ENCODE measurements at places on chromosomes 2 and 18.

DNA sequence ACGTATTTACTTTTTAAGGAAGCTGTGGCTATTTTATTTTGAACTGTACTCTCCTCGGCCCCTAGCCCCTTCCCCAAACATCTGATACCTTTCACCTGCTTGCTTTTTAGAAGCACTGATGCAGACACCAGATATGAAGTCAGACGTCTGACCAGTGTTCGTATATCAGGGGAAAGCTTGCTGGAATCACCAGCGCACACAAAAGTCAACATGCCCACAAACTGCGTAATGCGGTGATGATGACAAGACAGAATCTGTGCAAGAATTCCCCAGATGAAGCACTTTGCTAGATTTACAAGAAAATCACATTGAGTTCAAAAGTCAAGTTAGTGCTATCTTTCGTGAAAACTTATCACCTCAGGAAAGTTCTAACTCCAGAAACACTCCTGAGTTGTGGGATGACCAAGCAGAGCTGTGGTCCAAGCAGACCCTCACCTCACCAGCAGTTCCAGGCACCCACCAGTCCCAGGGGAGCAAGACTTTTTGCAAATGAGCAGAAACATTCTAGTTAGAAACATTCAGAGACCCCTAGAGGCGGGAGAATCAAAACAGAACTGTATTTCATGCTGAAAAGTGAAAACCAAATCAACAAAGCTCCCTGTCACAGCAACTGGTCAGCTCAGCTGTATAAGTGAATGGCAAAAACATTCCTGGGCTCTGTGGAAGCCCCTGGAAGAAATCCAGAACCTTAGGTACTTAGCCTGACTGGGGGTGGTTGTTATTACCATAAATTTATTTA, 55.7 kb downstream of the INO80C start:
- no peak for DNase-seq

- no peak for DNase-seq
These were observed 10.4 kb upstream of the DNAH7 start for GRCh38 chr2:196079052-196079451.

DNA sequence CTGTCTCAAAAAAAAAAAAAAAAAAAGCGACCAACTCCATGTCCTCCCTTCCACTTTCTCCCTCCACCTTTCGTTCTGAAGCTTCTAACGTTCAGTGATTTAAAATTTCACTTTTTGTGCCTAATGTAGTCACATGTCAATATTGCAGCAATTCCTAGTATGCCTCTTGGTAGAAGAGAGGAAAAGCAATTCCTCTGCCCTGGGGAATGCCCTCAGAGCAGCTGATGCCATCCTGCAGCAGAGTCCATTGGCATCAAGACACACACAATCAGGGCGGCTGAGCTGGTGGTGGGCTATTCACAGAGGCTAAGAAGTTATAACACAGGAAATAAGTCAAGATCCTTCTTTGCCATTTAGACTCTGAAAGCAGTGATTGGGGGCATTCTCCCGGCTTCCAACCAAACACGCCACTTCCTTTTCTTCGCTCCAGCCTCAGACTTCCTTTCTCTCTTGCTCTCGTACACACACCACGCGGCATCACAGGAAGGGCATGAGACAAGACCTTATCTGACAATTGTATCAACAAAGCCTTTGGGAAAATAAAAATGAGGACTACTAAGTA, 71.9 kb downstream of the MOGAT1 start:
- DNase-seq, result no peak

DNA sequence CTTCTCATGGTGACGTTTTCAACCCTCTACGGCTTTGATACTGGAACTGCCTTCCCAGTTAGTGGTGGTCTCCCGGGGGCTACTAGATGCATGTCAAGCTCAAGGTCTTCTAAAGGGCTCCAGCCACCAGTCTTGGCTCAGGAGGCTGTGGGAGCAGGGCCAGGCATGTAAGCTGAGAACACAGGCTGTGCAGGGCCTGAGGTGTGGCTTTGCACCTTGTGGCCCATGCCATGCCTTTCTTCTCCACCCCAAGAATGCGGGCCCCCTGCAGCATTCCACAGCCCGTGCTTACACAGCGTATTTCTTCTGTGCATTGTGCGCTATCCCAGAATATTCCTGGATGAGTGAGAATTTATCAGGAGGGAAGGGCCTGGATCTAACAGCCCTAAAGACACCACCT, 144.9 kb downstream of the SEPTIN10 start:
- DNase-seq, result no peak

DNA sequence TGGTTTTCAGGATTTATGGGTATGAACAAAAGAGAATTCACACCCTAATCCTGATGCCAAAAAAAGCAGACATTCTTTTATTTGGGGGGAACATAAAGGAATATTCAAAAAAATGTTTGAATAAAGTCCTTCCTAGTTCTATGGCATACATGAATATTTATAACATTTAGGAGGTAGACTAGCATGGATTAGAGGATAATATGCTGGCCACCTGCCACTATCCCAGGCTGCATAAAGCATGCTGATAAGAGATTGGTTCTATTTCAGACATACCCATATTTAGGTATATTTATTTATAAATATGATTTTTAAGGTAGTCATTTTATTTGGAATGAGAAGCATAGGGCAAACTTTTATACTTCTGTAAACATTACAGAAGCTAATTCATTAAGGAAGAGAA, 34.9 kb upstream of the MAP3K20 start:
- no peak for DNase-seq

GRCh38 chr2:168181825-168182224, 65.6 kb downstream of the STK39 start:
- no peak for DNase-seq

DNA sequence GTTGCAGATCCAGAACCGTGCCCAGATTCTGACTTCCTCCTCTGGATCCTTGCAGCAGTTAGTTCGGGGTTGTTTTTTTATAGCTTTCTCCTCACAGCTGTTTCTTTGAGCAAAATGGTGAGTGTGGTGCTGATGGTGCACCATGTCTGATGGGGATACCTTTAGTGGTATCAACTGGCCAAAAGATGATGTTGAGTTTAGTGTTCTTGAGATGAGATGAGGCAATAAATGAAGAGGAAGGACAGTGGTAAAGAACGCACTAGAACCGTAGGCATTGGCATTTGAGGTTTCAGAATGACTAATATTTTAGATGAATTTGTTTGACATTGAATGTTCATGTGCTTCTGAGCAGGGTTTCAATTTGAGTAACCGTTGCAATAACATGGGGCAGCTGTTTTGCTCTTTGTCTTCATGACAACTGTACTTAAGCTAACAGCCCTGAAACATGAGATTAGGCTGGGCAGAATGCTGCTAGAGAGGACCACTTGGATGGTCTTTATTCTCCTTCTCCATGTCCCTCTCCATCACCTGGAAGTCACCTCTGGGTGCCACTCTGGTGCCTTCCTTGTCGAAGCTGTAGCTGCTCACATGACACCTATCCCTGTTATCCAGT, 3.9 kb downstream of the CTLA4 start:
- no peak for DNase-seq

- DNase-seq, result no peak
These were observed 8.4 kb upstream of the ARID5A start for GRCh38 chr2:96528006-96528699.

DNA sequence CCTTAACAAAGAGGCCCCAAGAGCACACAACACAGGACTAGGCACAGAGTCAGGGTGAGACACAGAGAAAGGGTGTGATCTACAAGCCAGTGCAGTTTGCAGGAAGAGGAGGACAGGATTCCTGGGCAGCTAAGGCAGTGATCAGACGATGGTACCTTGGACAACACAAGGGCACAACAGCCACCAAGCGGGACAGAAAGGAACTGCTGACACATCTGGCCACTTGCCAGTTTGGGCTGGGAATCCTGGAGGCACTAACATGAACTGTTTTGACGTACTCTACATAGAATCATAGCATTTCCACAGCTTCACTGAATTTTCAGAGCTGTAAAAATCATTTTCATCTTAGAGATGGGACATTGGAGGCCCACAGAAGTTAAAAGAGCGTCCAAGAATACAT, 221.5 kb upstream of the SLC35G4 start:
- no peak for DNase-seq

DNA sequence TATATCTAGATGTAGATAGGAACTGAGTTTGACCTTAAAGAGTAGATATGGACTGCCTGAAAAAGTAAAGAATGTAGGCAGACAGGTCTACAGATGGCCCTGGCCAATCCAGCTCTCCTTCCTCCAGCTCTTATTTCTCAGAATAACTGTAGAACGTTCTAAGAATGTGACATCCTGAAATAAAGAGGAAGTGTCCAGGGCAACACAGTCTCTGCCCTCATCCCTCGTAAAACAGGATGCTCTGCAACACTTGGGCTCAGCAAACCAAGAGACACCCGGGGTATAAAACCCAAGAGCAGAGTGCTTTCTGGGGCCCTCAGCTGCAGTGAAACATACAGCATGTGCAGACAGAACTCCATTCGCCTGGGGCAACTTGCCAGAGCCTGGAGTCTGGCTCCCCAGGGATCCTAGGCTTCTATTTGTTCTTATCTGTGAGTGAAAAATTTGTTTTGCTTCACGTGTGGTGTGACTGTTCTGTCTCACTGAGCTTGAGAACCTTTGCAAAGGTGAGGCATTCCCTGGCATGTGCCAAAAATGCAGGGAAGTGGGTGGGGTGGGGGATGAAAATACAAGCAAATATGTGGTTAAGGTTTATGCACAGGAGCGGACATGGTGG, 401.0 kb downstream of the SETBP1 start:
- no peak for DNase-seq

GRCh38 chr2:19738707-19739106, 163.1 kb downstream of the TTC32 start:
- DNase-seq, result no peak

- DNase-seq, result no peak
These were observed 37.3 kb downstream of the EMX1 start for GRCh38 chr2:72954376-72955227.

GRCh38 chr2:126835831-126836230, 62.9 kb upstream of the TEX51 start:
- no peak for DNase-seq

DNA sequence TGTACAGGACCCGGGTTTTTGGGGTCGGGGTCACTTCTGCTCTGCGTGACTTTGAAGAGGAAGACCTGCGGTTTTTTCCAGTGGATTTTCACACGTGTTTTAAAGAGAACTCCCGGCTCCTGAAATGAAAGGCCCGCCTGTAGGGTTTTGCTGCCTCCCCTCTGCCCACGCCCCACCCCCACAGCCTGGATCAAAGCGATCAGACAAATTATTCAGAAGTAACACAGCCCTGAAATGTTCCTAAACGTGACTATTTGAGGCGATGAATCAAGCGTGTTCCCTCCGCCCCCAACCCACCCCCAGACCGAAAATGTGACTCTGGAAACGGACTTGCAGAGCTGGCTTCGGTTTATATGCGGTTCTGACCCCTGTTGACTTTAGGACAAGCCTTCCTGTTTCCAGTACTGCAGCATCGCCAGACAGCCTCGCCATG, 28.7 kb upstream of the SMIM21 start:
- no peak for DNase-seq

- no peak for DNase-seq
These were observed 50.6 kb upstream of the EHBP1 start for GRCh38 chr2:62654876-62655359.

DNA sequence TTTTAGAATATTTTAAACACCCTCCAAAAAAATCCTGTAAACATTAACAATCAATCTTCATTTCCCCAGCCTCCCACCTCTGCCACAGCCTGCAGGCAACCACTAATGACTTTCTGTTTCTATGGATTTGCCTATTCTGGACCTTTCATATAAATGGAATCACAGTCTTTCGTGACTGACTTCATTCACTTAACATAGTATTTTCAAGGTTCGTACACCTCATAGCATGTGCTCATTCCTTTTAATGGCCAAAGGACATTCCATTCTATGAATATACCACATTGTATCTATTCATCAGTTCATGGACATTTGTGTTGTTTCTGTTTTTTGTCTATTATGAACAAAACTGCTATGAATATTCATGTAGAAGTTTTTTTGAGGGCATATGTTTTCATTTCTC, 48.5 kb downstream of the NAT8 start:
- no peak for DNase-seq

DNA sequence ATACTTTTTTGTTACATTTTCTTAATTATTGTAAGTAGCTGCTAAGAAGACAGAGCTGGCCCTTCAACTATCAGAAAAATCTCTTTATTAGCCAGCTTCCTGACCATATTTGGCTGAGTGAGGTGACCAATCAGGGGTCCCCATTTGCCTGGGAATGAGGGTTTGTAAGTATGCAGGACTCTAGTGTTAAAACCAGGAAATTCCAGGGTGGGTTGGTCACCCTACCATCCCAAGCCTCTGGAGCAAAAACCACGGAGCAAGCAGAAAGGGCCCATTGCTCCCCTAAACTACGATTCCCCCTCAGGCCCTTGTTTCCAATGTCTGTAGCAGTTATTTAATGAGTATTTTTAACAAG, 165.6 kb upstream of the NCKAP5 start:
- DNase-seq, result no peak

GRCh38 chr2:28011322-28011737, 120.8 kb downstream of the BABAM2 start:
- no peak for DNase-seq

- DNase-seq, result no peak
These were observed 12.5 kb upstream of the SLC38A11 start for GRCh38 chr2:164967781-164968228.

GRCh38 chr2:239344857-239345216, 56.0 kb downstream of the HDAC4 start:
- no peak for DNase-seq

DNA sequence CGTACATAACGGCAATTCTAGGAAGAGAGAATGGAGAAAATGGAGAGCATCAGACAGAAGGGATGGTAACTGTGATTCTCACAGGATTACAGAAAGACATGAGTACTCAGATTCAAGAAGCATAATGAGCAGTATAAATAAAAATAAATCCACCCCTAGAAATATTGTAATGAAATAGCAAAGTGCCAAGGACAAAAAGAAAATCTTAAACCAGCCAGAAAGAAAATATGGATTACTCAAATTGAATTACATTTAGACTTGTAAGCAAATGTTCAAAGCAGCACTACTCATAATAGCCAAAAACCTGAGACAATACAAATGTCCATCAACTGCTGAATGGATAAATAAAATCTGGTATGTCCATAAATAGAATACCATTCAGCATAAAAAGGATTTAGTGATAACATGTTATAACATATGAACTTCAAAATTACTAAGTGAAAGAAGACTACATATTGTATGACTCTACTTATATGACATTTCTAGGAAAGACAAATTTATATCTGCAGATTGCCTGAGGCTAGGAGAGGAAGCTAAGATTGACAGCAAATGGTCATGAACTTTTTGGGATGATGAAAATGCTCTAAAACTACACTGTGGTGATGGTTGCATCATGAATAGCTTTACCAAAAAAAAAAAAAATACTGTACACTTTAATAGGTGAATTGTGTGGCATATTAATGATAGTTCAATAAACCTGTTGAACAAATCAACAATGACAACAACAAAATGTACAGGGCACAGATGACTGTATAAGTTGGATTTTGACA, 63.4 kb upstream of the SPTBN1 start:
- no peak for DNase-seq
